ENCODE measurements at places on chromosomes 12 and 14.

GRCh38 chr12:100789146-100789545, 5.4 kb upstream of the ANO4 start:
- DNase-seq = no peak

GRCh38 chr12:126768517-126768916, 1498.5 kb upstream of the TMEM132C start:
- peak; percentile 69 for DNase-seq

DNA sequence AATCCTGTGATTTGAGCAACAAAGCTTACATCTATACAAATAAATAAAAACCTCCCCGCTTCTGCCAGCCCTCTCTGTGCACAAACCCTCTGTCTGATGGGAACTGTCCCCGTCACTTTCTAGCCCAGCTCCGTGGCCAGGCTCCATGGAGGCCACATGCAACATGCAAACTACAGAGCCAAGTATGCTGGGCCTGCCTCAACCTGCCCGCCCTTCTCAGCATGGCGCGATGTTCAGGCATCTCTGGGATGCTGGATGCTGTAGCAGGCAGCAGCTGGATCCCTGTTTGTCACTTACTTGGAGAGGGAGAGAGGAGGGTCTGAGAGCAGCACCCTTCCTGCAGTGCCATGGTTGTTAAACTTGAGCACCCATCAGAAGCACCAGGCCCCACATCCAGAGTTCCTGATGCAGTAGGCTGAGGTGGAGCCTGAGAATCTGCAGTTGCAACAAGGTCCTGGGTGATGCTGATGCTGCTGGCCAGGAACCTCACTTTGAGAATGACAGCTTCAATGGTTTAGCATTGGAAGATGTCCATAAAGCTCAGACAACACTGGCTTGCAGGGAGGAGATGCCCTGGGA, 32.4 kb downstream of the CLMN start:
- DNase-seq = no peak

GRCh38 chr12:106226884-106227640, 20.8 kb downstream of the CKAP4 start:
- DNase-seq = peak; percentile 65

GRCh38 chr14:57087841-57088240, 180.9 kb downstream of the EXOC5 start:
- no peak for DNase-seq

GRCh38 chr14:99788713-99789112, 4.5 kb upstream of the EML1 start:
- no peak for DNase-seq

- no peak for DNase-seq
Observed at GRCh38 chr14:100445436-100446088, 122.4 kb downstream of the SLC25A47 start.
